Mesenteric fat pad (tissue), 1 donor: ENCODE measurements at places on chromosomes 2 and 18. TPM values are rescaled to one million over a fixed set of nuclear protein-coding genes. Genes with fewer than 3 reads are reported as not detected.

Gene ONECUT2
- total RNA-seq: 0.32 TPM

GRCh38 chr2:107775211-107775610, 51.5 kb upstream of the RGPD4 start:
- no peak for DNase-seq

Gene SLC5A7
- not detected for total RNA-seq

Gene TUBA3D
- total RNA-seq: not detected

- no peak for DNase-seq
Measured at GRCh38 chr2:206240327-206240726, 34.1 kb upstream of the ZDBF2 start.
